Esophagus squamous epithelium (tissue), 5 donors: ENCODE measurements at places on chromosomes 16 and 17.

DNA sequence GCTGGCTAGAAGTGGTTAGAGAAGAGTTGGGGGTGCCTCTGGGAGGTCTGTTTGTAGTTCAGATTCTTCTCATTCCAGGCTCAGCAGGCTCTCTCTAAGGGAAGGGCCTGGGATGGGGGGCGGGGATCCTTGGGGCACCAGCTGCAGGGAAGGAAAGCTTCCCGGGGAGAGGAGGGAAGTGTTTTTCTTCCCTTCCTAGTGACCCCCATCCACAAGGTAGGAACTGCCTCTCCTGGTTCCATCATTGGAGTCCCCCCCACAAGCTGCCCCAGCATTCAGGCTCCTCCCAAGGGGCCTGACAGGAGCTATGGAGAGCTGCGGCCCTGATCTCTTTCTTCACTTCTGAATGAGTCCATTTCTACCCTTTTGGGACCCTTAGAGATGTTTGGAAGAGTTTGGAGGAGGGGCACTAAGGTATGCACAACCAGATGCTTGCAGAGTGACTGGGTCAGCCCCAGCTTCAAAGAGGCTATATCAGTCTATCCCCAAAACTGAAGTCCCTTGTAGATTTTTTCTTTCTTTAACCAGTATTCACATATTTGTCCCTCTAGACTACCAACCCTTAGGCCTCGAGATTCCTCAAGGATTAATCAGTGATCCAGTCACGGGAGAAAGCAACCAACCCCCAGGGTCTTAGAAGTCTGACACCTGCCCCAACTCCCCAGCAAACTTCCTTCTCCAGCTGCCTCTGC is 13.9 kb upstream of the FZD2 start:
- no peak for DNase-seq

DNA sequence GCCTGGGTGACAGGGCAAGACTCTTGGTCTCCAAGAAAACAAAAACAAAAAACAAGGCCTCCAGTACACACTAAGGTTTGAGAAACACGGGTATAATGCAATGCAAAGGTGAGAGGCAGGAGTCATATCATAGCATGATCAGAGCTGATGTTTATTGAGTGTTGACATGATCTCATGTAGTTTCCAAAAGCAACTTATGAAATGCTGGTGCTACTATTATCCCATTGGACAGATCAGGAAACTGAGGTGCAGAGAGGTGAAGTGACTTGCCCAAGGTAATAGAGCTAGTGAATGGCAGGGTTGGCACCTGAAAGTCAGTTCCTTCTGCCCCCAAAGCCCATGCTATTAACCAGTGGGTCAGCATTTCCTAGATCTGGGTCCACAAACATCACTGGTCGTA is 3.1 kb upstream of the NPIPB7 start:
- DNase-seq = no peak

- DNase-seq = no peak
Observed at GRCh38 chr16:3645108-3645503, 9.4 kb upstream of the DNASE1 start.

DNA sequence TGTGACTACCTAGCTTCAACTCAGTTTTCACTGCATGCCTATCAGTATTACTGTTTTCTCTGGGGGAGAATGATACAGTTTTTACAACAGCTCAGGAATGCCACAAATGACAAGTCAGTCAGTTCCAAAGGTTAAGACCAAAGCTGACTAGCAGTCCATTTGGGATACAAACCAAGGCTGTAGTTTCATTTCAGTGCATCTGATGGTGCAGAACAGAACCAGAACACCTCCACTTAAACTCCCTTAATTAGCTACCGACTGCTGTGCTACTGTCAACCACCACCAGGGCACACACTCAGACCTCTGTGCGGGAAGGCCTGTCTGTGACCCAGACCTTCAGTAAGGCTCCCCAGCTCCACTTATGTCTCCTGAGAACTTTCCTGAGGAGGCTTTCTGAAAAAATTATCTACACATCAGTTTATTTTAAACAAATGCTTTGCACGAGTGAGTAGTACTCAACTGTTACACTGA is 20.4 kb downstream of the NFE2L1 start:
- no peak for DNase-seq

- no peak for DNase-seq
Observed at GRCh38 chr17:33284022-33284421, 9.1 kb downstream of the ASIC2 start.

- no peak for DNase-seq
Observed at GRCh38 chr16:10182222-10183053, at the start of gene GRIN2A. GRIN2A (minus strand) TSS chr16:10182428; CDS start chr16:10180411, 2,017 bp downstream.

DNA sequence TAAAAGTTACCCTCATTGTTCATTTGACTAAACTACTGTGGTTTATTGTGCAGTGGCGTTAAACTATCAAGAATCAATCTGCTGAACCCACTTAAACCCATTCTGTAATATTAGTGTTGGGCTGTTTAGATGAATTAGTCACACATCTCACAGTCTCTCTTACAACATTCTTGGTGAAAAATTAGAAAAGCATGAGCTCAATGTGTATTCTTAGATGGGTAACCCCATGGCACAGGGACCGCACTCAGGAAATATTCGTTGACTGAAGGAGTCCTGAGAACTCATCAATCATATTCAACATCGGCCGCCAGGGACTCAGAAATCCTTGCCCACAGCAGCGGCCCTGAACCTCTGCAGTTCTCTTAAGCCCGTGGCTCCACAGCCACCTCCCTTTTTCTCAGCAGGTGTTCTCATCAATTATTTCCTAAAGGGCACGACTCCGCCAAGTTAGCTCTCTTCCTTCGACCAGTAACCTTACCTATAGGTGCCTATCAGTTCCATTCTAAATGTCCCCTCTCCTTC is 155.6 kb downstream of the STX8 start:
- no peak for DNase-seq

GRCh38 chr16:70573451-70574121 is 50.0 kb downstream of the SF3B3 start:
- DNase-seq = no peak

DNA sequence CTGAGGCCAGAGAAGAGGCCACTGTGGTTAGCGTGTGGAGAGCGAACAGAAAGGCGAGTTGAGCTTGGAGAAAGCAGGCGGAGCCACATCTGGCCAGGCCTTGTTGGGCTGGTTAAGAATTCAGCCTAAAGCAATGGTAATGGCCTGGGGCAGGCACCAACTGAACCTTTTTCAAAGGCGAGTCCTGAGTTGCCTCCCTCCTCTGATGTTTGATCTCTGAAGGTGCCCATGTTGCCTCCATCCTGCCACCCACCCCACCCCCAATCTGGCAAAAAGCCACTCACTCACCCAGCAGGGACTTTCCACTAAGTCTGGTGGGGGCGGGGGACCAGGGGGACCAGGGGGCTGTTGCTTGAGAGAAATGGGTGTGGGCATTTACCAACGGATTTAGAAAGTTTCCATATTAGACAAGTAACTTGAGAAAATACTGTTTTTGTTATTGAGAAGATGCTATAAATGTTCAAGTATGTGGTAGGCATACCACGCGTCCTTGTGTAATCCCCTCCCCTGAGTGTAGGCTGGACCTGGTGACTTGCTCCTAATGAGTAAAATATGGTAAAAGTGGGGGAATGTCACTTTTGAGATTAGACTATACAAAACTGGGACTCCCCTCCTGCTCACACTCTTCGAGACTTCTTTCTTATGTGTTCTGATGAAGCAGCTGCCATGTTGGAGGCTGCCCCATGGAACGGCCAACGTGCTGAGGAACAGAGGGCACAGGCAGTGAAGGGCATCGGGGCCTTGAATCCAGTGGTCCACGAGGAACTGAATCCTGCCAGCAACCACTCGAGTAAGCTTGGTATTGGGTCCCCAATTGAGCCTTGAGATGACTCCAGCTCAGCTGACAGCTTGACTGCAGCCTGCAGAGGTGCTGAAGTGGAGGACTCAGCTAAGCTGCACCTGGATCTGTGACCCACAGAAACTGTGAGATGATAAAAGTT is 29.9 kb upstream of the TNS4 start:
- DNase-seq = no peak

DNA sequence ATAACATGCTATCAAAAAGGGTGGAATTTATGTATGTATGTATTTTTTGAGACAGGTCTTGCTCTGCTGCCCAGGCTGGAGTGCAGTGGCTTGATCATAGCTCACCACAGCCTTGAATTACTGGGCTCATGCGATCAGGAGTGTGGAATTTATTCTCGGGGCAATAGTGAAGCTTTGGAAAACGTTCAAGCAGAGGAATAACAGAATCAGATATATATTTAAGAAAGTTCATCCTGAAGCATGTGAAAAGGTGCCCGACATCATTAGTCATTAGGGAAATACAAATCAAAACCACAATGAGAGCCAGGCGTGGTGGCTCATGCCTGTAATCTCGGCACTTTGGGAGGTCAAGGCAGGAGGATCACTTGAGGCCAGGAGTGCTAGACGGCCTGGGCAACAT is 7.7 kb upstream of the ITGAE start:
- no peak for DNase-seq
